Memory B cell (primary cell): ENCODE measurements at places on chromosomes 11 and 22.
A peak's percentile ranks its signal among the peaks of the same experiment; 100 is the strongest.

- DNase-seq: no peak
- H3K4me1 ChIP-seq: no peaks in the 10 kb centered on the region
- H3K36me3 ChIP-seq: no peaks in the 10 kb centered on the region
- H3K27me3 ChIP-seq: peaks cover 10% of the 10 kb centered on the region
- no peak overlapping the region for H3K27ac ChIP-seq
- peak overlapping the region; percentile 30 for H3K4me3 ChIP-seq
Measured at GRCh38 chr11:69704508-69705253, 859 bp upstream of the FGF19 start.

DNA sequence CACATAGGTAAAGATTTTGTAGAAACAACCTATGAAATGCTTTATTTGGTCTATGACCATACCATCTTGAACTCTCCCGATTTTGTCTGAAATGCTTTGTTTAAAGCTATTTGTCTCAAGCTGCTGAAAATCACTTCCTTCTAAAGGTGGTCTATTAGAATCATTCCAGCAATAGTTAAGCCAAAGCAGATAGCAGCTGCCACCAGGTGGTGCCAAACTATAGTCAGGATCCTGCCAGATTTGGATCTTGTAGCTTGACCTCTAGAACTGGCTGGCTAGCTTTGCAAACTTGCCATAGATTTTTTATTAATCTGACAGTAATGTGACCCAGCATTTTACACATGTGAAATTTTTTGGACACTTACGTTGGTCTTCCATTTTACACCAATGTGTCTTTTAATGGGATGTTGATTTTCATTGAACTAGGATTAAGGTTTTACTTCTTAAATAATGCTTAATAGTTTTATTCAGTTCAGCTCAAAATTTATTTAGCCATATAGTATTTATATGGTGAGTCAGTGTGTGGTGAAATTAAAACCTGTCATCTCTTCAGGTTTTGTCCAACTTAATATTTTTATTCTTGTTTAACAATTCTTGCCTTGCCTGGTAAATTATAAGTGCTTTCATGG, 19.7 kb downstream of the CTR9 start:
- H3K4me3 ChIP-seq: no peak overlapping the region
- H3K4me1 ChIP-seq: no peaks in the 10 kb centered on the region
- no peak overlapping the region for H3K27ac ChIP-seq
- H3K36me3 ChIP-seq: peaks cover 47% of the 10 kb centered on the region
- H3K27me3 ChIP-seq: no peaks in the 10 kb centered on the region
- DNase-seq: no peak

- no peak for DNase-seq
- no peaks in the 10 kb centered on the region for H3K36me3 ChIP-seq
- H3K27me3 ChIP-seq: peaks cover 2% of the 10 kb centered on the region
- no peaks in the 10 kb centered on the region for H3K4me1 ChIP-seq
Measured at GRCh38 chr22:49295851-49296560, 531.7 kb downstream of the BRD1 start.

DNA sequence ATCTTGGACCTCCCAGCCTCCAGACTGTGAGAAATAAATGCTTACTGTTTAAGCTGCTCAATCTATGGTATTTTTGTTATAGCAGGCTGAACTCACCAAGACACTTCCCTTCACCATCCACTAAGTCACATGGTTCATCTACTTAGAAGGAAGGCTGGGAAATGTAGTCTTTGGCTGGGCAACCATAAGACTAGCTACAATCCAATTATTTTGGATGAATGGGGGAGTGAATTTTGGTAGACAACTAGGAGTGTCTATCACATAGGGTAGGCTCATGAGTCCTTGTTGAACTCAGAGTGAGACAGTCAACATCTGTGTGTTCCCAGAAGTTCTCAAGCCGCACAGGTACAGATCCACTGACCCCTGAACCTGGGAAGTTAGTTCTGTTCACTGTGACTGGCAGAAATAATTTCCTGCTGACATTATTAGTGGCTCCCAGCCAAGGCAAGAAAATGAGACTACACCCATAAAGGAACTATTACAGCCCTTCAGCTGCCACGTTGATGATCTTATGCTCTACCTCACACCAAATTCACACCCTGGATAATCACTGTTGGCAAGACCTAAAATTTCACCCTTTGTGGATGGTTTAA, 3.1 kb upstream of the SLC35C1 start:
- no peak overlapping the region for H3K4me3 ChIP-seq
- H3K27ac ChIP-seq: no peak overlapping the region
- H3K36me3 ChIP-seq: no peaks in the 10 kb centered on the region
- DNase-seq: no peak

DNA sequence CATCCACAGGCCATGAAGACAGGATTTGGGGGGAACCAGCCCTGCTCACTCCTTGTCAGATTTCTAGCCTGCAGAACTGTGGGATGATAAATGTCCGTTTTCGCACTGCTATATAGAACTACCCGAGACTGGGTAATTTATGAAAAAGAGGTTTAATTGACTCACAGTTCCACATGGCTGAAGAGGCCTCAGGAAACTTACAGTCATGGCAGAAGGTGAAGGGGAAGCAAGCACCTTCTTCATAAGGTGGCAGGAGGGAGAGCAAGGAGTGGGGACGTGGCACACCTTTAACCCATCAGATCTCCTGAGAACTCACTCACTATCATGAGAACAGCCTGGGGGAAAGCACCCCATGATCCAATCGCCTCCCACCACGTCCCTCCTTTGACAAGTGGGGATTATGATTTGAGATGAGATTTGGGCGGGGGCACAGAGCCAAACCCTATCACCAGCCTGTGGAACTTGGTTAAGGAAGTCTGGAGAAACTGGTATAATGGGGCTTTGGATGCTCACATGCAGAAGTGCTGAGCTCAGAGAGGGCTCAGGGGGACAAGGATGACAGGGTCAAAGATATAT, 50.7 kb downstream of the MYEOV start:
- H3K27ac ChIP-seq: no peak overlapping the region
- DNase-seq: no peak
- peaks cover 7% of the 10 kb centered on the region for H3K36me3 ChIP-seq
- no peak overlapping the region for H3K4me3 ChIP-seq
- H3K27me3 ChIP-seq: peaks cover 3% of the 10 kb centered on the region
- no peaks in the 10 kb centered on the region for H3K4me1 ChIP-seq

DNA sequence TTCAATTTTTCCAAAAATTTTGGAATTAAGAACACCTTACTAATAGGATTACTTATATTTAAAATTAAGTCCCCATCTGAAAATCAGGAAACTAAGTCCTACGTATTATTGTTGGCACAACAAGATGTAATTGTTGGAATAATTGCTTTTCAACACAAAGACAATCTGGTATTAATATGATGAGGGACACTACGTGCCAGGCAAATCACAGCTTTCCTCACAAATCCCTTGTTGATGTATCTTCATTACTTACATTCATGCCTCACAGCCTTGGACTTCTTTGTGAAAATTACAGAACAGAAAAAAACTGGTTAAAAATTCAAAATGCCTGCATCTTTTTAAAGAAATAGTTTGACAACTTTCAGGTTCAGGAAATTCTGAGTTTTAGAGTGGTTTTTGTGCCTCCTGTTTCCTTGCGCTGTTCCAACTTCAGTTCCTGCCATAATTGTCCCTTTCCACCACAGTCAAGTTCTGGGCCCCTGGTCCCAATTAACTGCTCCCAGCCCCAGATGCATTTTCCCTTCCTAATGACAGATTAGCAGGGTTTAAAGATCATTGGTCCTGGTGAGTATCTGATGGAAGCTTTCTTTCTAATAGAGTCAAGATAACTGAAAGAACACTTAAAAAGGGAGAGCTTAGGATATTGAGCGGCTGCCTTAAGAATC, 23.3 kb upstream of the CCDC34 start:
- no peaks in the 10 kb centered on the region for H3K4me1 ChIP-seq
- H3K4me3 ChIP-seq: no peak overlapping the region
- DNase-seq: no peak
- H3K36me3 ChIP-seq: no peaks in the 10 kb centered on the region

DNA sequence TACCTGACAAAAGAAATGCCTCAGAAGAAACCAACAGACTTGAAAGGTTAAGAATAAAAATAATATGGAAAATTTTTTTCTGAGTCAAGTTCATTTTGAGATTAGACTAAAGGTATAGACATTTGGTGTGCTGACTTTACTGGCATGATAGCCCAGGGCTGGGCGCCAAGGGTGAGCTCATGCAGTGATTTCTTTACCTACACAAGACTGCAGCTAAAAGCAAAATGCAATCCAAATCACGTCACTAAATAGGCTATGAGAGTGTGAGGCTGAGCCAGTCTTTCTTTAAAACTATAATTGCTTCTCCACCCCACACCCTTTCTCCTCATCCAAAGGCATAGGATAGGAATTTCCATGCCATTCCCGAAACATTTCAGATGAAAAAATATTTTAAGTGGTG, 196.5 kb downstream of the FAM76B start:
- DNase-seq: no peak
- no peaks in the 10 kb centered on the region for H3K4me1 ChIP-seq
- H3K27me3 ChIP-seq: no peaks in the 10 kb centered on the region
- H3K27ac ChIP-seq: no peak overlapping the region
- H3K4me3 ChIP-seq: no peak overlapping the region
- no peaks in the 10 kb centered on the region for H3K36me3 ChIP-seq

GRCh38 chr22:45308957-45309421, 745 bp upstream of the FAM118A start:
- no peaks in the 10 kb centered on the region for H3K27me3 ChIP-seq
- peaks cover 26% of the 10 kb centered on the region for H3K4me1 ChIP-seq

GRCh38 chr22:50244420-50245213, at the start of gene TUBGCP6:
Gene TUBGCP6 (minus strand): TSS chr22:50245023. CDS start chr22:50244459, 564 bp downstream.
- H3K4me3 ChIP-seq: peak within 1 kb of the TSS; percentile 98
- DNase-seq: peak; percentile 94

DNA sequence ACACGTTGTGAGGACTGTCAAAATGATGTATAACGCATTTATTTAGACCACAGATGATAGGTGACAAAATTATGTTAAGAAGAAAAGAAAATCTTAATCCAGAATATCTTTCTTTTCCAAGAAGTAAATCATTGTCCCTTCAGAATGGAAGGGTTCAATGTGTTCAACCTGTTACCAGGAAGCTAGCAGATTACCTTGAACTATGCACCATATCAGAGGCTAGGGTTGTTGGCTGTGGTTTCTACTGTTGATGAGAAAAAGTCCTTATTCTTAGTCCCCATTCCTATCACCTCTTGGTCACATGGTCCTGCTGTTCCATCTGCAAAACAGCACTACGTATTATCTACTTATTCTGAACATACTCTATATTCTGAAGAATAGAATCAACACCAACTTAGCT, 339.5 kb upstream of the CADM1 start:
- no peaks in the 10 kb centered on the region for H3K36me3 ChIP-seq
- no peak for DNase-seq
- H3K4me3 ChIP-seq: no peak overlapping the region
- no peak overlapping the region for H3K27ac ChIP-seq
- no peaks in the 10 kb centered on the region for H3K4me1 ChIP-seq

- H3K36me3 ChIP-seq: peaks cover 15% of the 10 kb centered on the region
- H3K27me3 ChIP-seq: no peaks in the 10 kb centered on the region
- H3K4me3 ChIP-seq: no peak overlapping the region
- no peak for DNase-seq
Measured at GRCh38 chr11:77799338-77799737, 21.2 kb downstream of the RSF1 start.

GRCh38 chr11:31690516-31690915, 120.6 kb downstream of the PAX6 start:
- no peaks in the 10 kb centered on the region for H3K27me3 ChIP-seq
- H3K36me3 ChIP-seq: peaks cover 17% of the 10 kb centered on the region
- no peaks in the 10 kb centered on the region for H3K4me1 ChIP-seq
- no peak overlapping the region for H3K27ac ChIP-seq
- H3K4me3 ChIP-seq: no peak overlapping the region

DNA sequence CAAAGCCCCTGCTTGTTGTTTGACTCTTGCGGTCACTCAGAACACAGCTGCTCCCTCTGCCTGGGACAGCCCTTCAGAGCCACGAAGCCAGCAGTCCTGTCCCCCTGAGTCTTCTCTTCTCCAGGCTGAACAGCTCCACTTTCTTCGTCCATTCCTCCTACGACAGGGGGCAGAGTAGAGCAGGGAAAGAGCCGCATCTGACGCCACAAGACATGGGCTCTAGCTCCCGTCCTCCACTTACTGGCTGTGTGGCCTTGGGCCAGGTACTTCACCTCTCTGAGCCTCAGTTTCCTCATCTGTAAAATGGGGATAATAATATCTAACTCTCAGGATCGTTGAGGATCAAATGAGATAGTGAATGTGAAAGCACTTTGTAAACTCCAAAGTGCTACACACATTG, 29.9 kb downstream of the CHRDL2 start:
- H3K27me3 ChIP-seq: peaks cover 12% of the 10 kb centered on the region
- DNase-seq: no peak
- H3K4me3 ChIP-seq: no peak overlapping the region
- H3K36me3 ChIP-seq: no peaks in the 10 kb centered on the region
- peaks cover 6% of the 10 kb centered on the region for H3K4me1 ChIP-seq

GRCh38 chr11:103582351-103582909, 454.0 kb upstream of the DDI1 start:
- no peaks in the 10 kb centered on the region for H3K27me3 ChIP-seq
- no peaks in the 10 kb centered on the region for H3K36me3 ChIP-seq
- no peak for DNase-seq
- H3K4me3 ChIP-seq: no peak overlapping the region
- H3K4me1 ChIP-seq: no peaks in the 10 kb centered on the region

- H3K27me3 ChIP-seq: no peaks in the 10 kb centered on the region
- H3K4me3 ChIP-seq: no peak overlapping the region
- H3K27ac ChIP-seq: no peak overlapping the region
- peaks cover 9% of the 10 kb centered on the region for H3K36me3 ChIP-seq
Measured at GRCh38 chr11:130131961-130132850, 27.4 kb upstream of the ST14 start.

DNA sequence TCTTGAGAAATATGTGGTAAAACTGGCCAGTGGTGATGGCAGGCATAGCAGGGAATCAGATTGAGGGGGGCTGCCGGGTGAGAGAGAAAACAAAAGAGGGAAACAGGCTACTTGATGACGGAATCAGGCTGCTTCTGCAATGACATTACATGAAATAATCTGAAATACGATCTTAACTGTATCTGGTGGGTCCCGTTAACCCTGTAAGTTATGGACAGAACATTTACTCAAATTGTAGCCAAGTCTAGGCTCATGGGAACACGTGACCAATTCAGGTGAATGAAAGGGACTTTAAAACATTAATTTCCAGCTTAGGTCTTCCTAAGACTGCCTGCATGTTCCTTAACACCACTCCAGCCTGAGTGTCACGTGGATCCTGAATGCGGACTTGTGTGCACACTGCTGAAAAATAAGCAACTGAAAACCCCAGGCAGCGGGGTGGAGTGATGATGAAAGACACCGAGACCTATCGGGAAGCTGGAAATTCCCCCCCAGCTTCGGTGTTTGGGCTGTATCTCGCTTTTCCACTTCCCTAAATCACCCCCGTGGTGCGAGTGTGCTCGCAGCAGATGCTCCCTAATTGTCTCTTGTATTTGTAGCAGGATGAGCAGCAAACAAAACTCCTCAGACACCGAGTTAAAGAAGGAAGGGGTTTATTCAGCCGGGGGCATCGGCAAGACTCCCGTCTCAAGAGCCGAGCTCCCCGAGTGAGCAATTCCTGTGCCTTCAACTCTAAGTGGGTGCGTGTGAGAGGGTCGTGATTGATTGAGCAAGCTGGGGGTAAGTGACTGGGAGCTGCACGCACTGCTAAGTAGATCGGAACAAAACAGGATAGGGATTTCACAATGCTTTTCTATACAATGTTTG, 145.0 kb upstream of the GRK3 start:
- peaks cover 17% of the 10 kb centered on the region for H3K4me1 ChIP-seq
- peak overlapping the region; percentile 13 for H3K27ac ChIP-seq
- peak overlapping the region; percentile 74 for H3K4me3 ChIP-seq
- DNase-seq: no peak
- H3K36me3 ChIP-seq: peaks cover 4% of the 10 kb centered on the region
